Fibroblast of villous mesenchyme (primary cell): ENCODE measurements at places on chromosomes 6 and 20. TPM values are rescaled to one million over a fixed set of nuclear protein-coding genes. Genes with fewer than 3 reads are reported as not detected.

Gene L3MBTL3
- total RNA-seq = 14.8 and 16.8 TPM in 2 replicates

Gene SMLR1
- not detected in 2 replicates for total RNA-seq

Gene HLA-DMA
- total RNA-seq = 1.9 and 3.5 TPM in 2 replicates

Gene SEMG1
- not detected in 2 replicates for total RNA-seq

Gene THBD
- under 0.01 and 0.32 TPM in 2 replicates for total RNA-seq

Gene SH3BGRL2
- total RNA-seq = 2.6 TPM in 2 replicates

Gene PNLDC1
- total RNA-seq = 0.32 TPM in 1 of 2 replicates, not detected in the other

Gene RIN2
- total RNA-seq = 57.7 and 102 TPM in 2 replicates
